ENCODE measurements at places on chromosomes 7 and 10.

- DNase-seq, result peak; percentile 39
These were observed 254.6 kb downstream of the PTEN start for GRCh38 chr10:88117869-88118632.

- no peak for DNase-seq
These were observed 5.8 kb downstream of the TBRG4 start for GRCh38 chr7:45105588-45106188.

GRCh38 chr10:60414111-60414510 lies 24.4 kb upstream of the ANK3 start:
- DNase-seq, result no peak

GRCh38 chr7:1068619-1069018 lies 19.3 kb upstream of the GPER1 start:
- DNase-seq, result no peak

GRCh38 chr7:50754241-50754640 lies 28.5 kb downstream of the GRB10 start:
- DNase-seq, result no peak

DNA sequence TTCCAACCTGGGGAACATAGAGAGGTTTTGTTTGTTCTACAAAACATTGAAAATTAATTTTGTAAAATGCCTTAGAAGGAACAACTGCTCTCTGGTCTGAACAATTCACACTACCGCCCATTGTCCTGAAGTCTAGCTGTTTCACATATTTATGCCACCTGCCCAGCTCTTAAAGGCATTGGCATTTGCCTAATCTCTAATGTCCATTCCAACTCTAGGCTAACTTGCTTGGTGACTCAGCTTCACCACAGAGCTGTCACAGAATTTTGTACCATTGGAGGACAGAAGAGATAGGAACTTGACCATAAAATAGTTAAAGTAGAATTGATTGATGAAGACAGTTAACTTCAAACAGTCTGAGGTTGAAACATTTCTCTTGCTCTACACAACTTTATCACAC lies 53.5 kb upstream of the PPP1R17 start:
- no peak for DNase-seq

DNA sequence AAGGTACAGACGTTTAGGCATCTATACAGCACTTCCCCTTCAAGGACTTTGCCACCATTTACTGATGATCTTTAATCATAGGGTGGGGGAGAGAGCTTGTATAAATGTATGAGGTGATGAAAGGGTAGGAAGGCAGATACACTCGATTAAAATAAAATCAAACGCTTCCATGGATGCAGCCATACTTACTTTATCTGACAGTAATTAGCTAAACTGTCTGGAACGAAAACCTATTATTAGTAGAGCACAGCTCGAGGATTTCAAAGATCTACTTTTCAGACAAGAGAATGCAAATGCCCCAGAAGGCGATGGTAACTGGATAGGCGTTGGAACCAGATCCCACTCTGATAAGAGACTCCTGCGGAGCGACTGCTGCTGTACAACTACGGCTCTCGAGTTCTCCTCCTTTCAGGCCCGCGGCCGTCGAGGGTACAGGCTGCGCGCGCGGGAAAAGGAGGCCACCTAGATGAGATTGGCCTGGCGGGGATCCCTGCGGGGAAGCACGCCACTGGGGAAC lies 3.1 kb upstream of the NKX2-3 start:
- no peak for DNase-seq

All from memory B cell (primary cell).